ENCODE measurements at places on chromosomes 13 and 19.
A peak's percentile ranks its signal among the peaks of the same experiment; 100 is the strongest.

DNA sequence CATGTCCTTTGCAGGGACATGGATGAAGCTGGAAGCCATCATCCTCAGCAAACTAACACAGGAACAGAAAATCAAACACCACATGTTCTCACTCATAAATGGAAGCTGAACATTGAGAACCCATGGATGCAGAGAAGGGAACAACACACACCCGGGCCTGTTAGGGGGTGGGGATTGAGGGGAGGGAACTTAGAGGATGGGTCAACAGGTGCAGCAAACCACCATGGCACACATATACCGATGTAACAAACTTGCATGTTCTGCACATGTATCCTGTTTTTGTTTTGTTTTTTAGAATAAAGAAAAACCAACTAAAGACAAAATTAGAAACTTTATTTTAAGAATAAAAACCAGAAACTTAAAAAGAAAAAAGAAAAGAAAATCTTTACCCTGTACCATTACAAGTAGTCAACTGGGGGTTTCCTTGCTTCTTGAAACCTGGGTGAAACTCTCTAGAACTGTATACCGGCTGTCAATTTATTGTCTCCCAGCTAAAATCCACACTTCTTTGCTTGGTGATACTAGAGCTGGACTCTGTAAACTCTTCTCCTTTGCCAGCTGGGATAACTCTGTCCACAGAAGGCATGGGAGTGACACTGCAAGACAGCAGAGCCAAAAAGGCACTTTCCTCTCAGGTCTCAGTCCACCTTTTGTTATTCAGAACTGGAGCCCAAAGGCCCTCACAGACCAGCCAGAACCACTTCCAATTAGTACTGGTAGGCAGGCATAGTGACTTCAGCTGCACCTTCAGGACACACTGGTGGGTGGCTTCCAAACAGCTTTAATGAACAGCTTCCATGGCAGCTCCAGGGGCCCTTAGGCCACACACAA, 9.0 kb downstream of the MICU2 start:
- DNase-seq = no peak

DNA sequence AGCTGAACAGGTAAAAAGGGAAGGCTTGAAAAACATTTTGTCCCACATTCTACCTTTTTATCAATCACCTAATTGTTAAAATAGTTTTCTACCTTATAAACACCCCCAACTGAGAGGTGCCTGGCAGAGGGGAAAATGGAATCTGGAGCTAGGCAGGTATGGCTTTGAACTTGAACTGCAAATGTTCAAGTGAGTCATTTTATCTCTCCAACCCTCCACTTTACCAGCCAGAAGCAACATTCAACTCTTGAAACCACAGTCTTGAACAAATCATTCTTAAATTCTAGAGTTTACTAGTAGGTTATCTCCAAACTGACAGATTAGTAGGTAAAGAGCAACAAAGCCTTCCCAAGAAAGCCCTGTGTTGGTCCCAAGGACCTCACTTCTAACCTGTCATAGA, 116.9 kb downstream of the ABCC4 start:
- peak; percentile 6 for DNase-seq

DNA sequence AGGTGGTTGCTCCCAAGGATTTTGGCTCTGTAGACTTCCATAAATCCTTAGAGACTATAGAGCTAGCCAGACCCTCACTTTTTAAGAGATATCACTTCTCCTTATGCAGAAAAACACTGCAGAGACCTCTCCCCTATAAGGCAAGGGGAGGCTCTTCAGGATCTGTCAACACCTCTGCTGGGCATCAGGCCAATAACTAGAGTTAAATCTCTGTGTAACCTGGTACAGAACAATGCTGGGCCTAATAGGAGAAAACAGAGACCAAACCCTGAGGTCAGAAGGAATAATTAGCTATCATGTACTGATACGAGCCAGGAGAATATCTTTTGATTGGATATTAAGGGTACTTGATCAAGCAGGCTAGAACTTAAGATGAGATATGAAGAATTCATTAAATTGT, 358.5 kb downstream of the TBC1D4 start:
- DNase-seq = no peak

- DNase-seq = peak; percentile 40
Observed at GRCh38 chr19:55647732-55648584, at the start of gene CCDC106. CCDC106 (plus strand) TSS chr19:55648212; CDS start chr19:55649047, 835 bp downstream.

GRCh38 chr13:111152844-111153243, 37.7 kb downstream of the ARHGEF7 start:
- no peak for DNase-seq

GRCh38 chr13:110509971-110510786, 51.3 kb downstream of the RAB20 start:
- no peak for DNase-seq

GRCh38 chr19:29088761-29089160, 124.2 kb downstream of the UQCRFS1 start:
- no peak for DNase-seq

DNA sequence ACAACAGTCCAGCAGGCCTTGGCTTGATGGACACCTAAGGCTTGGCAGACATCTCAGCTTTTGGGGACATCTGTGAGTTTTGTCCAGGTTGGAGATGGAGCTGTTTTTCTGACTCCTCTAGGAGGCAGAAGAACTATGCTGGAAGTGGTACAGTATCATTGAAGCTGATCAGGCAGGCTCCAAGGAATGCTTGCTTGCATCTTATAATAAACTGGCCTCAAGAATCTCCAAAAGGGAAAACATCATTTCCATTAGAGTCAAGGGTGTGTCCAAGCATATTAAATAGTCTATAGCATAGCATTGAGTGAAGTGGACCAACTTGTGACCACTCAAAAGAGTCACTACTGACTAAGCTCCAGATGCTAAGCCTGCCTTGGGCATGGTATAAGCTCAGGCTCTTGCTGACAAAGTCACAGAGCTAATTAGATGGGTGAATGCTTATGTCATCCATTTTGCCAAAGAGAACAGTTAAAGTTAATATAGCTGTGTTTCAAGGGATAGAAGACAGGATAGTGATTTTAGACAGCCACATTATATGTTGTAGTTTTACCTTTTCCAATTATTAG, 216.0 kb downstream of the DNAJC15 start:
- DNase-seq = no peak

- DNase-seq = no peak
Observed at GRCh38 chr19:51691074-51691583, 2.0 kb upstream of the SPACA6 start.

DNA sequence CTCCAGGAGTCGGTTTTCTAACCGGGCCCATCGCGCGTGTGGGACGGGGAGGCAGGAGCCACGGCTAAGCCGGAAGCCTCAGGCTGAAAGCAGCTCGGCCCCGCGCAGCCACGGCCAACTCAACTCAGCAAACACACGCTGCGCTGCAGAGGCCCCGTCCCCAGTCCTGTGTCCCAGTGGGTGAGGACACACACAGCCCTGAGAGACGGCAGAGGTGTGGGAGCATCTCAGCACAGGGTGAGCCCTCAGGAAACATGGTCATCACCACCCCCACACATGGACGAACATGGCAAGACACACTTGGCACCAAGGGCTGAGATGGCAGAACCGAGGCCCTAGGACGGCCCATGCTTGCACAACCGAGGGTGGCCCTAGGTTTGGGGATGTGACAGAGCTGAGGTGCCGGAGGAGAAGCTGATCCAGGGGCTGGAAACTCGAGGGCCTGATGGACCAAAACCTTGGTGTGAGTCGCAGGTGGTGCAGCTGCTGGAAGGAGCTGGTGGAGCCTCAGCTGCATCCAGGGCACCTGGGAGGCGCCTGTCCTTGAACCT, 29.0 kb upstream of the C13orf46 start:
- no peak for DNase-seq

GRCh38 chr13:31045286-31046081, 113.0 kb downstream of the TEX26 start:
- peak; percentile 84 for DNase-seq

- no peak for DNase-seq
Observed at GRCh38 chr13:94921181-94921580, 208.8 kb upstream of the SOX21 start.

DNA sequence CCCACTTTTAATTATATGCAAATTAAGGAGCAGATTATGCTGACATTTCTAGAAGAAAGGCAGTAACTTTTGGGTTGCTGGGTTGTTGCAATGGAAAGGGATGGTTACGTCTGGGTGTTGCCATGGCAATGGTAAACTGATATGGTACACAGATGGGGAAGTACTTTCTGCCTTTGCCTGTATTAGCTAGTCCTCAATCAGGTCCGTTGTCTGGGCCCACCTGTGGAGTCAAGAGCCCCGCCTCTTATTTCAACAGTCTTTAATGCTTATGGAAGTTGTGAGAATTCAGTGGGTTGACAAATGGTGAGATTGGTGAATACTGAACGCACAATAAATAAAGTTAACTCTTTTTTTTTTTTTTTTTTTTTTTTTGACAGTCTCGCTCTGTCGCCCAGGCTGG, 30.6 kb upstream of the DPP9 start:
- no peak for DNase-seq

DNA sequence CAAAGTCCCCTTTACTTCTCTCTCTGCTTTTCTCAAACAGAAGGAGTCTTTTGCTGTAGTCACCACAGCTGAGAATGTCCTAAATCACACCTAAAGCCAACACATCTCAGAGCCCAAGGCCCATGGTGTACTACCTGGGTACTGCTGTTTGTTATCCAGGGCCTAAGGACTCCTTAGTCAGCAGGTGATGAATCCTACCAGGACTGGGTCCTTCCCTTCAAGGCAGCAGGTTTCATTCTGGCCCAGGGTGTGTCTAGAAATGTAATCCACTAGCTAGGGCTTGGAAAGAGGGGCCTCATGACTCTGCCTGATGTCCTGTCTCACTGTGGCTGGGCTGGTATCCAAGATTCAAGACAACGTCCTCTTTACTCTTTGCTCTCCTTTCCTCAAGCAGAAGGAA, 36.2 kb upstream of the ENOX1 start:
- no peak for DNase-seq

- DNase-seq = no peak
Observed at GRCh38 chr13:113855931-113856715, 7.8 kb downstream of the GAS6 start.

- no peak for DNase-seq
Observed at GRCh38 chr13:112934078-112934477, 34.9 kb upstream of the MCF2L start.

DNA sequence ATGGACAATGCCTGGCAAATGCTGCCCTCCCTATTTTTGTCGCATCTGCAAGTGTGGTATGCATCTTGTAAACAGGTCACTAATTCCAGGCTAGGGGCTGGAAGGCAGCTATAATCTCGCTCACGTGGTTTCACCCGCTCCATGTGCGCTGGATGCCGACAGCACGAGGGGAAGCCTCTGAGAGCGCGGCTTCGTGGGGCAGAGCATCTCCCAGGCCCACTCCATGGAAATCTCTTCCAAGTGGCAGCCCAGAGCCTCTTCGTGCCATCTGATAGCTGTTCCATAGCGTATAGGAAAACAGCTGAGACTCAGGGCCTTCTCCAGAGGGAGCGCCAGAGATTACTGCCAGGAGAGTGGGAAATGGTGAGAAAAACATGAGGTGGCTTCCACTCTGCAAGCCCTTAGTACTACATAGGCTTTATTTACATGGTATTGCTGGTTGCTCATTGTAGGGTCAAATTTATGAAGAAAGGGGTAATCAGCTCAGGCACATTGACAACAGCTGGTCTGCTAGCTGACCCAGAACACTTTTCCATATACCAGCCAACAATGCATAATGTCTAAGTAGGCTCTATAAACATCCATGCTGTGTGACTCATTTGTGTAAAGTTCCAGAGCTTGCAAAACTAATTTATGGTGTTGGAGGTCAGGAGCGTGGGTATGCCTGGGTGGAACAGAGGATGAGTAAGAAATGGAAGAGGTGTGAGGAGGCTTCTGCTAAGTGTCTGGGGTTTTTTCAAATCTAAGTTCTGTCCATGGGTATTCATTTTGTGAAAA, 165.2 kb downstream of the SHISA2 start:
- no peak for DNase-seq

DNA sequence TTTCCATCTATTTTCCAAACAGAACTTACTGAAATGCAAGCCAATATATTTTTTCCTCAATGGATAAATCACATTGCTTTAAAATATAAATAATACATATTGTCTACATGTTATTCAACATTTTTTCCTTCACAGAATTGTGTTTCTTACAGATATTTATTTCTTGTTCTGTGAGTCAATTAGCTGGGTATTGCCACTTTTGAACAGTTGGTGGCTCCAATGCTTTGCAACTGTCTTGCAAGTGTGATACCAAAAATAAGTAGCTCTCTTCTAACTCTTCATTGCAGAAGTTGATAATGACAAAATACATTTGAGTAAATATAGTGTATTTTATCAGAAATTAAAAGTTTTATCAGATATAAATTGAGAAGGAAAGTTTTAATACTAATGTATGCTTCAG, 17.1 kb upstream of the GPC5 start:
- no peak for DNase-seq

DNA sequence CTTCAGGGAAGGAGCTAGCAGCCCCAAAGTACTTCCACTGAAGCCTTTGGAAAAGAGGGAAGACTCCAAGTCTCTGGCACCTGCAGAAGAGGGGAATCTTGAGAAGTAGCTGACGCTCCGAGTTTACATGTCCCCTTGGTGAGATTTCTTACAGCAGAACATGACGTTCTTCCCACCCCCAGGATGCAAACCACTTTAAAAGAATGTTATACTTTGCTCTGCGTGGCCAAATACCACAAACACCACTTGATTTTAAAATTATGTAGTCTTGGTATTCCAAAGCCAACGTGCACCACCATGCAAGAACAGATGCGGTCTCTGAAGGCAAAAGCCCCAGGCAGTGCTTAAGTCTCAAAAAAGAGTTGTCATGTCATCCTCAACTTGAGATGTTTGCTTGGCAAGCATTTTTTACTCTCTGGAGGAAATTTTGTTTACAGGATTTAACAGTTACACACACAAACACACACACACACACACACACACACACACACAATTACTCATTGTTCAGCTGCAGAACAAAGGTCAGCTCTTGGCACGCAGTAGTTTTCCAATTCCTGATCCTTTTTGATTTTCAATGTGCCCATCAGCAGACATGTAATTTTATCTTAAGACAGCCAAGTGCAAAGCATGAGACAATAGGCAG, 106.1 kb downstream of the RGCC start:
- no peak for DNase-seq

- DNase-seq = no peak
Observed at GRCh38 chr13:106156468-106156867, 379.0 kb downstream of the EFNB2 start.

GRCh38 chr13:49071341-49071937, 95.7 kb downstream of the FNDC3A start:
- DNase-seq = no peak

DNA sequence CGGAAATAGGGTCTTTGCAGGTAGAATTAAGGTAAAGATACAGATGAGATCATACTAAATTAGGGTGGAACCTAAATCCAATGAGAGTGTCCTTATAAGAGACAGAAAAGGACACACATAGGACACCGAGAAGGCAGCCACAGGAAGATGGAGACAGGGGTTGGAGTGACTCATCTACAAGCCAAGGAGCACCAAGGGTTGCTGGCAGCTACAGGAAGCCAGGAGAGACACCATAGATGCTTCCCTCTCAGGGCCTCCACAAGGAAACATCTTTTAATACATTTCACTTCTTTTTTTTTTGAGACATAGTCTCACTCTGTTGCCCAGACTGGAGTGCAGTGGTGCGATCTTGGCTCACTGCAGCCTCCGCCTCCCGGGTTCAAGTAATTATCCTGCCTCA, 10.1 kb downstream of the TMEM143 start:
- no peak for DNase-seq
